ENCODE measurements at places on chromosomes 7 and 10. TPM values are rescaled to one million over a fixed set of nuclear protein-coding genes. Genes with fewer than 3 reads are reported as not detected.

The ACTL6B gene
- 2.4 TPM for total RNA-seq

The ASB10 gene
- not detected for total RNA-seq

- peak overlapping the region; percentile 24 for H3K4me3 ChIP-seq
- H3K4me1 ChIP-seq: peaks cover 28% of the 10 kb centered on the region
- H3K36me3 ChIP-seq: no peaks in the 10 kb centered on the region
- H3K27me3 ChIP-seq: peaks cover 65% of the 10 kb centered on the region
These were observed 56.0 kb upstream of the BTRC start for GRCh38 chr10:101297901-101298486.

The NACAD gene
- 7.2 TPM for total RNA-seq

DNA sequence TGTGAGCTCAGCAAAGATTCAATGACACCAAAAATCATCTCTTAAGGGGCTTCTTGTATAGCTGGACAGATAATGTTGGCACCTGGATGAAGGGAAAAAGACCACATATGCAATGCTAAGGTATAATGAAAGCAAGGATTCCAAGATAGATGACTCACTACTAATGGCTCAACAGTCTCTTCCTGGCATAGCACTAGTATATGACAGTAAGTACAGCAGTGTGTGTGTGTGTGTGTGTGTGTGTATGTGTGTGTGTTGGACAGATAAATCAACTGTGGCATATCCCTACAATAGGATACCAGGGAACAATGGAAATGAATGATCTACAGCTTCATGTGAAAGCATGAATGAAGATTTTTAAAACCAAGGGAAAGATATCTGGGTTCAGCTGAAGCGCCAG lies 257.1 kb downstream of the SFMBT2 start:
- H3K4me1 ChIP-seq: peaks cover 15% of the 10 kb centered on the region
- H3K36me3 ChIP-seq: no peaks in the 10 kb centered on the region
- H3K4me3 ChIP-seq: no peak overlapping the region
- H3K27me3 ChIP-seq: no peaks in the 10 kb centered on the region
- H3K27ac ChIP-seq: no peak overlapping the region
- no peak for DNase-seq

The PSTK gene
- total RNA-seq: 5.8 TPM

Data from neural crest cell (in vitro differentiated cells).